ENCODE measurements at places on chromosomes 4 and X. TPM values are rescaled to one million over a fixed set of nuclear protein-coding genes. Genes with fewer than 3 reads are reported as not detected.

DNA sequence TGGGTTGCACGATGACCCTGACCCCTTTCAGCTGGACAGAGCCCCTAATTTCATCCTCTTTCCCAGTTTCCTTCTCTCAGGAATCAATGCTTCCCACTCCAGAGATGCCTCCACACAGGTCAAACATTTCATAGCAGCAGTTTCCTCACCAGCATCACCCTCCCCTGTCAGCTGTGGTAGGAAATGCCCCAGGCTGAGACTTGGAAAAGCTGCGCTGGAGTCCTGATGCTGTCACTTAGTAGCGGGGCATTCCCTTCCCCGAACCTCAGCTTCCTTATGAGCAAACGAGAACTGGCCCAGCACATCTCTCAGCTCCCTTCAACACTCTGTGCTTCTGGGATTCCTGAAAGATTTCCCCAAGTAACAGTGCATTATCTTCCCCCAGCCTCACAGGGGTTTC, 2.7 kb downstream of the GJB1 start:
- peak overlapping the region; percentile 76 for H3K27ac ChIP-seq
- H3K4me1 ChIP-seq: no peaks in the 10 kb centered on the region
- no peaks in the 10 kb centered on the region for H3K36me3 ChIP-seq

DNA sequence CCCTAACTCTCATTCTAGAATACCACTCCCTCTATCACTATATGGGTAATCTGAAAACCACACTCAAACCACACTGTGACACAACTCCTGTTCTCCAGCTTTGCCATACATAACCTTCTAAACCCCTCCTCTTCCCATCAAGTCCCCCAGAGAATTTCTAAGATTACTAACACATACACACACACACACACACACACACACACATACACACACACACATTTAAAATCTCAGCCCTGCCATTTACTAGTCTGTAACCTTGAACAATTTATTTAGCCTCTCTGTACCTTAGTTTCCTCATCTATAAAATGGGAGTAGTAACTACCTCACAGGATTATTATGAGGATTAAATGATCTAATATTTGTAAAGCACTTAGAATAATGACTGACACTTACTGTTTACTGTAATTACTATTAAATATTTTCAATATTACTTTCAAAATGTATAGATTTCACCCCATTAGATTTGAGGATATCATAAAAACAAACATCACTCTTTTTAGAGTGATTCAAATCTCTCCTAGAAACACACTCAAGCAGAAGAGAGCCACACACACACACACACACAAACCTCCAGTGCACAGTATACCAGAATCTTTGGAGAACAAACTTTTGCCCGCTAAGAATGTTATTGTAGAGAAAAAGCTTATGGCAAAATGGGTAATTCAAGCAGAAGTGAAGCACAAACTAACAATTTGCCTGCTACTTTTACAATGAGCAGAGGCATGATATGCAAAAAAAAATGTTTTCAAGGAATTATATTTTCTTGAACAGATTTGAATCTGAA, 3.8 kb downstream of the ANKRD50 start:
- H3K27ac ChIP-seq: no peak overlapping the region
- no peaks in the 10 kb centered on the region for H3K36me3 ChIP-seq
- H3K4me1 ChIP-seq: peaks cover 13% of the 10 kb centered on the region
- H3K27me3 ChIP-seq: no peaks in the 10 kb centered on the region
- DNase-seq: no peak
- H3K4me3 ChIP-seq: peak overlapping the region; percentile 83

- DNase-seq: peak; percentile 10
- no peaks in the 10 kb centered on the region for H3K36me3 ChIP-seq
- peaks cover 9% of the 10 kb centered on the region for H3K4me1 ChIP-seq
- no peak overlapping the region for H3K4me3 ChIP-seq
- peak overlapping the region; percentile 10 for H3K27ac ChIP-seq
Measured at GRCh38 chr4:159141193-159141592, 38.3 kb downstream of the RAPGEF2 start.

DNA sequence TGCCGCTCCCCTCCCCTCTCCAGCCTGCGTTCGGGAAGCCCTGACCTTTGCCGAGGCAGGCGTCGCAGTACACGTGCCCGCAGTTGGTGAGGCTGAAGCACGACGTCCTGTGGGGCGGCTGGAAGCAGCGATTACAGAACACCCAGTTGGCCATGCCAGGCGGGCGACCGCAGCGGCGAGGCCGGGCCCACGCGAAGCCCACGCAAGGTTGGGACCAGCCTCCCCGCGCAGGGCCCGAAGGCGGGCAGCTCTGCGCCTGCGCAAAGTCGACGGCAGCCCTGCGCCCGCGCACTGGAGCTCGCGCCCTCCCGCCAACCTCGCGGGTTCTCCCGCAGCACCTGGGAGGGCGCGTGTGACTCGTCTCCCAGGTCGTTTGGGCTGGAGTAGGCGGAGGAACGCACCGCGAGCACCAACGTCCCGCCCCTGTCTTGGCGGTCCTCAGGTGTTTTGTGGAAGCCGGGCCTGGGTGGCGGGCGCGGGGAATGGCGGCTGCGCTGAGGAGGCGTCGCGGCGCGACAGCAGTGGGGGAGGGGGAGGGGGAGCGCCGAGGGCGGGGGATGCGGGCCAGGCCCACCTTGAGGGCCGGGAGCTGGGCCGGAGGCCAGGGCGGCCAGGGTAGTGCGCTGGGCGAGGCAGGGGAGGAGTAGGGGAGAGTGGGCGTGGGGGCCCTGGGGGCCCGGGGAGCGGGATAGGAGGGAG, at the start of gene RNF212:
Gene RNF212 (minus strand): TSS at position 254 of the 699 bp plus-strand sequence. CDS start 100 bp downstream, at position 154.
- no peak within 1 kb of the TSS for H3K27ac ChIP-seq
- DNase-seq: peak; percentile 66
- peaks cover 4% of the 10 kb centered on the region for H3K27me3 ChIP-seq
- no peaks in the 10 kb centered on the region for H3K36me3 ChIP-seq
- H3K4me1 ChIP-seq: peaks cover 6% of the 10 kb centered on the region

The TEX13B gene
- polyA plus RNA-seq: not detected

DNA sequence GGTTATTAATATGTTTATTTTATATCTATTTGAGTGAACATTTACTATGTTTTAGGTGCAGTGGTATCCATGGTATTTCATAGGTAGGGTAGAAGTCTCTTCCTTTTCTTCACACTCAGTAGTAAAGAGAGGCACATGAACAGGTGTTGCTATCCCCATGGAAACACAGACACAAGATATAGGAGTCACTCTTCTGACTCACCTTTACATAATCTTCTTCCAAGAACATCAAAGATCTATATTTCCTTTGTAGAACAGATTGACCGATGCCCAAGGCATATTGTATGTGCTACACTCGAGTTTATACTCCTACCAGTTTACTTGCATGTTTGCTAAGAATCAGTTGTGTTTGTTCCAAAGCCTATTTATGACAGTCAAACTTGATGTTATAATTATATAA, 1997.4 kb downstream of the C4orf33 start:
- H3K27me3 ChIP-seq: no peaks in the 10 kb centered on the region
- no peaks in the 10 kb centered on the region for H3K36me3 ChIP-seq
- DNase-seq: no peak

DNA sequence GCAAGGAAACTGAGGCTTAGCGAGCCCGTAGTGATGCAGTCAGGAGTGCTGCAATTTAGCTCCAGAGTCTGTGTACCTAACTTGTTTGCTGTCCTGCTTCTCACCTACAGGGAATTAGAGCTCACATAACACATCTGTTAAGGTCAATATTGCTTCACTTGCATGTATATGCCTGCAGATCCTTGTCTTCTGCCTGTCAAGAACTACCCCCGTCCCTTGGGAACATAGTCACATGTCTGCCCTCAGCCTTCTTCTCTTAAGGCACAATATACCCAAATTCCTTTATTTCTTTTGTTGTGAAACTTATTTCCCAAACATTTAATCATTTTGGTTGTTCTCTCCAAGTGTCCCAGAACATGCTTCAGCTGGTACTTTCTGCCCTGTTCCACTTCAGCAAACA, 103.3 kb upstream of the LEF1 start:
- H3K27me3 ChIP-seq: no peaks in the 10 kb centered on the region
- peak; percentile 5 for DNase-seq

- no peak overlapping the region for H3K27ac ChIP-seq
- no peaks in the 10 kb centered on the region for H3K27me3 ChIP-seq
- H3K36me3 ChIP-seq: no peaks in the 10 kb centered on the region
- no peak for DNase-seq
- no peaks in the 10 kb centered on the region for H3K4me1 ChIP-seq
- H3K4me3 ChIP-seq: no peak overlapping the region
Measured at GRCh38 chr4:73904491-73904890, 35.3 kb downstream of the CXCL1 start.
